Sigmoid colon (tissue), 7 donors: ENCODE measurements at places on chromosomes 6 and 20. TPM values are rescaled to one million over a fixed set of nuclear protein-coding genes. Genes with fewer than 3 reads are reported as not detected.

- DNase-seq = no peak
Measured at GRCh38 chr6:10690651-10691445, 3.6 kb downstream of the C6orf52 start.

DNA sequence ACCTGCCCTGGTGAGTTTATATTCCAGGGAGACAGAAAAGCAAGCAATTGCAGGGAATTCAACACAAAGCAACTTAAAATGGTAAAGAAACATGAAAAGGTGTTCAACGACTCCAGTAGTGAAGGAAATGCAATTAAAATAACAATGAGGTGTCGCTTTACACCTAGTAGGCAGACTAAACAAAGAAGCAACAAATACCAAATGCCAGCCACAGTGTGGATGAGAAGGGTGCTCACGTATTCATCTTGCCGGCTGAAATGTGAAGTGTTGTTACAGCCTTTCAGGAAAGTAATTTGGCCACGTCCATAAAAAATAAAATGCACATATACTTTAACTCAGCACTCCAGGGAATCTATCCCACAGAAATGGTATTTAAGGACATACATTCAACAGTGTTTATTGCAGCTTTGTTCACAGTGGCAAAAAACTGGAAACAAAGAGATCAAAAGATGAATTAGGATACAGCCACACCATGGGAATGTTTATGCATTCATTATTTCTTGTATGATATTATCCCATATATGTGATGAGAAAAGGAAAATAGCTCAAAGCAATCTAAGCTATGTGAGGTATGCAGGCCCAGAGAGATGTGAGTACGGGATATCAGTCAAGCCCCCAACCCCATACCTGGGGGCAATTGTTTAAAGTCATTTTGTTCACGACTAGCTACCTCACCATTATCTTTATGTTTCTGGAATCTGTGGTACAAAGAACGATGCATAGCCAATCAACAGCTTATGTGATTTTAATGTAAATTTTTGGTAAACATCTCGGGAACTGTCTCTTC lies 266.0 kb upstream of the SOX4 start:
- no peak for DNase-seq

The MUC22 gene
- total RNA-seq = not detected

- DNase-seq = no peak
Measured at GRCh38 chr6:43803055-43803782, 33.2 kb downstream of the VEGFA start.

DNA sequence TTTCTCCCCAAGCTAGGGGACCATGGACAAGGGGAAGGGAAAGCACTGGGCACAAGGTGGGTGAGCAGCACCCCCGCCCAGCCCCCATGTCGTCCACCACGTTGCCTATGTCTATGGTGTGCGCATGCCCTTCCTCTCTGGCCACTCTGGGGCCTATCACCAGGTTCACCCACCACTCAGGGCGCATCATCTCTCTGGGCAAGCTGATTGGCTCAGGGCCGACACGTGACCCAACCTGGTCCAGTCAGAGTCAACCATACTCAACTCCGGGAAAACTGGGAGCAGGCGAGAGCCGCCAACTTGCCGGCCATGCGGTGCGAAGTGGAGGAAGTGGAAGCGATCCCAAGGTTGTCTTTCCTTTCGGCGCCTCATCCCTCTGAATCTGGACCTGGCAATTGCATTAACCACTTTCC lies 25.9 kb downstream of the ACSS1 start:
- no peak for DNase-seq

The ZFP57 gene
- not detected for total RNA-seq

GRCh38 chr6:55913228-55914195 lies 38.1 kb upstream of the BMP5 start:
- DNase-seq = no peak

- no peak for DNase-seq
Measured at GRCh38 chr6:1263039-1263849, 48.7 kb upstream of the FOXQ1 start.

GRCh38 chr6:113733381-113733780 lies 123.8 kb upstream of the MARCKS start:
- no peak for DNase-seq

The RCAN2 gene
- 9.1 TPM for total RNA-seq

GRCh38 chr20:24994470-24995368 lies 2.2 kb upstream of the APMAP start:
- peak; percentile 95 for DNase-seq
